Fibroblast of lung (primary cell): ENCODE measurements at places on chromosomes 5 and 9. TPM values are rescaled to one million over a fixed set of nuclear protein-coding genes. Genes with fewer than 3 reads are reported as not detected.

- H3K27ac ChIP-seq: no peak overlapping the region
- H3K36me3 ChIP-seq: no peaks in the 10 kb centered on the region
- no peak overlapping the region for H3K4me3 ChIP-seq
These were observed 283.6 kb upstream of the RPS23 start for GRCh38 chr5:82561797-82562196.

DNA sequence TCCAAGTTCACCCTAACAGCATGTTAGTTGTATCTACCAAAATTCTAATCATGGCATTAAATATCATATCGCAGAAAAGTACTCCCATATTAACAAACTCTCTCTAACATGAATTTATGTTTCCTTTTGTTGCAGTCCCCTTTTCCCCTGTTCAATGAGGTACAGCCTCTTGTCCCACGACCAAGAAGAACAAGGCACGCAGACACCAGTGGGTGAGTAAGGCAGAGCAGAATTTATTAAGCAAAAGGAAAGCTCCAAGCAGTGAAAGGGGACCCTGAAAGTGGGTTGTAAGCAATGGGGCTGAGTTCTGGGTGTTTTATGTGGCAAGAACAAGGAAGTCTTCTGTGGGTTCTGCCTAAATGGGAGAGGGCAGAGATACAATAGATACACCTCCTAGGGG is 183.5 kb downstream of the LURAP1L start:
- no peaks in the 10 kb centered on the region for H3K27me3 ChIP-seq
- DNase-seq: no peak
- no peaks in the 10 kb centered on the region for H3K4me1 ChIP-seq

- no peaks in the 10 kb centered on the region for H3K27me3 ChIP-seq
- no peaks in the 10 kb centered on the region for H3K36me3 ChIP-seq
- no peak overlapping the region for H3K4me3 ChIP-seq
- H3K27ac ChIP-seq: no peak overlapping the region
These were observed 168.8 kb downstream of the PDE4D start for GRCh38 chr5:59724482-59725391.

GRCh38 chr5:175714479-175715085 is 56.7 kb downstream of the HRH2 start:
- no peaks in the 10 kb centered on the region for H3K27me3 ChIP-seq
- no peaks in the 10 kb centered on the region for H3K36me3 ChIP-seq
- DNase-seq: no peak
- no peaks in the 10 kb centered on the region for H3K4me1 ChIP-seq
- H3K4me3 ChIP-seq: no peak overlapping the region
- no peak overlapping the region for H3K27ac ChIP-seq

- no peak overlapping the region for H3K4me3 ChIP-seq
- no peaks in the 10 kb centered on the region for H3K4me1 ChIP-seq
- no peak for DNase-seq
- no peak overlapping the region for H3K27ac ChIP-seq
These were observed 5.4 kb downstream of the GDA start for GRCh38 chr9:72154468-72155285.

DNA sequence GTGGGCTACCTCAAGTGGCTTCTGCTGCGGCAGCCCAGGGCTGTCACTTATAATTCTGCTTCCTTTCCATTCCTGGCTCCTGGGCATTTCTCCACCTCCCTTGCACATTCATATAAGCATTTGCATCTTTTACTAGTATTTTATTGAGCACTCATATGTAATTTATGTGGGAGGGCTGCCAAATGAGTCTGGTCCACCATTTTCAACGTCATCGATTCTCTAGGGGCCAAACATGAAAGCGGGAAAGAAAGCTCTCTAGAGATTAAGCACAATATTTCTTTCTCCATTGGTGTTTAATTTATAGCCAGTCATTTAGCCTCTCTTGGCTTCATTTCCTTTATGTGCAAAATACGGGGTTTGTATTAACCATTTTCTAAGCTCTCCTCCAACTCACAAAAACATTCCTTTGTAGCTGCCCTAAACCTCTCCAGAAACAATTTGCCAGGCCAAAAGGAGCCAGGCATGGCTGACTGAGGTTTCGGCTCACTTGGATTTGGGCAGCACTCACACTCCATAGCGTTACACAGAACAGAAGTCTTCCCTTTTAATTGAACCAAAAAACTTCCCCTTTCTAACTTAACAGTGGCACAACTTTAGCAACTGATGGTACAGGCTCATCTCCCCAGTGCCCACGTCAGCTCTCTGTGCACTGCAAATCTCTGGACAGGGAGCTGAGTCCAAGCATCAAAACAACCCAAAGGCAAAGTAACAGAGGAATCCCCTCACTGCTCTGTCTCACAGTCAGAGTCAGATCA is 183.5 kb downstream of the ROR2 start:
- H3K27ac ChIP-seq: no peak overlapping the region
- H3K4me1 ChIP-seq: peaks cover 7% of the 10 kb centered on the region
- H3K36me3 ChIP-seq: no peaks in the 10 kb centered on the region
- H3K27me3 ChIP-seq: no peaks in the 10 kb centered on the region

DNA sequence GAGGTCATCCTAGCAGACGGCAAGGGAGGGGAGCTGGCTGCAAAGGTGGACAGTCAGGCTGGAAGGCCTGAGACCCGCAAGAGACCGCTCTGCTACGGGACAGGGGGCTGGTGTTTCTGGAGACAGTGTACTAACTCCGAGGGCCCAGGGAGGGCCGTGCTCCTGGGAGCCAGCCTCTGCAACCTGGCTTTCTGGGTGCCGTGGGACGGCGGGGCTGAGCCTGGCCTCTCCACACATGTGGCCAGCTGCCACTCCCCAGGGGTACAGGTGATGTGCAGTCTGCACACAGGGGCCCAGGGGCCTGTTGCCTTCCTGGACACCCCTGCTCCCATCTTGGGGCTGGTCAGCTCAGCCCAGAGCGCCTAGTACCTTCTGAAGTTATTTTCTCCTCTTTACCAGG is 92.2 kb downstream of the MRPL36 start:
- H3K4me3 ChIP-seq: no peak overlapping the region
- peaks cover 6% of the 10 kb centered on the region for H3K27me3 ChIP-seq
- no peaks in the 10 kb centered on the region for H3K36me3 ChIP-seq
- no peak for DNase-seq
- H3K27ac ChIP-seq: no peak overlapping the region

- H3K36me3 ChIP-seq: no peaks in the 10 kb centered on the region
- H3K27me3 ChIP-seq: no peaks in the 10 kb centered on the region
- H3K4me1 ChIP-seq: no peaks in the 10 kb centered on the region
- no peak for DNase-seq
- no peak overlapping the region for H3K27ac ChIP-seq
These were observed 12.5 kb downstream of the C5orf46 start for GRCh38 chr5:147893820-147894219.

- no peak overlapping the region for H3K27ac ChIP-seq
- H3K27me3 ChIP-seq: no peaks in the 10 kb centered on the region
- H3K4me3 ChIP-seq: no peak overlapping the region
- DNase-seq: no peak
These were observed 41.1 kb upstream of the CAMK4 start for GRCh38 chr5:111183064-111183463.

DNA sequence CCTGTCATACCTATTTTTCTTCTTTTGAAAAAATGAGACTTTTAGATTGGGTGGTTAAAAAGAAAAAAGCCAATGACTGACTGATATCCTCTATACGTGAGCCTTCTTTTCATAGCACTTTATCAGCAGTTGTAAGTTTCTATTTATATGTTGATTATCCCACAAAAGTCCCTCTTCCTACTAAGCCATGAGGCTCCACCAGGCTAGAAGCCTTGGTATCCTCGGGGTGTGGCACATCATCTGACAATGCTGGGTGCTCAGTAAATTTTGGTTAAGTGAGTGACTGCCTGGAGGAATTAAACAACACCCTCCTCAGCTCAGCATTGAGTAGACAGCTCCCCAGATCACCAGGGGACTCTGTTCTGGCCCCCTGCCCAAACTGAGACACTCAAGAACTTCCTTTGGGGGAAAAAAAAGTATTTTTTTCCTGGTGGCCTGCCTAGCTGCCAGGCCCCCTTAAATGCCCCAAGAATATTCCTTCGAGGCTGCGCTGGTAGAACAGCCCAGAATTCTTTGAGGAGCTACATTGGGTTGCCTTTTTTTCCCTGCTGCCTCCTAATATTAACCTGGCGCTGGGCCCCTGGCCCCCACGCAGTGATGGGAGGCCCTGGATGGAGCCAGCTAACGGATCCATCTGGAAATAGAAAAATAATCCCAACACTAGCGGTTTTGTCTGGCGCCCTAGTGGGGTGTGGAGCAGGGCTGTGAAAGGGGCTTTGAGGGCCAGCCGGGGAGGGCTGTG is 23.4 kb upstream of the COL27A1 start:
- H3K4me3 ChIP-seq: no peak overlapping the region
- no peak overlapping the region for H3K27ac ChIP-seq
- no peaks in the 10 kb centered on the region for H3K4me1 ChIP-seq
- H3K36me3 ChIP-seq: no peaks in the 10 kb centered on the region
- peaks cover 32% of the 10 kb centered on the region for H3K27me3 ChIP-seq

DNA sequence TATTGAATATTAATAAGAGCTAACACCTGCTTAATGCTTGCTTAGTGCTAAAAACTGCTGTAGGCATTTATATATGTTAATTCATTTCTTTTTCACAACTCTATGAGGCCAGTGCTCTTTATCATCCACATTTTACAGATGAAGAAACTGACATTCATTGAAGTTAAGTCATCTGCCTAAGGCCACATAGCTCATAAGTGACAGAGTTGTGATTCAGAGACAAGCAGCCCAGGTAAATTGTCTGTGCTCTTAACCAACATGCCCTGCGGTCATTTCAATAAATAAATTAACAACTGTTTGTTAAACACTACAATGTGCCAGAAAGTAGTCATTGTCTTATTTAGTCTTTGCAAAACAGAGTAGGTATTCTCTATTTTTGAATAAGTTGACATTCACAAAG is 1354.4 kb upstream of the C9orf72 start:
- no peaks in the 10 kb centered on the region for H3K36me3 ChIP-seq
- H3K4me3 ChIP-seq: no peak overlapping the region
- no peaks in the 10 kb centered on the region for H3K4me1 ChIP-seq

- H3K27ac ChIP-seq: no peak overlapping the region
- H3K27me3 ChIP-seq: no peaks in the 10 kb centered on the region
- H3K36me3 ChIP-seq: no peaks in the 10 kb centered on the region
- no peak for DNase-seq
These were observed 220.0 kb downstream of the TSSK1B start for GRCh38 chr5:113214606-113215323.

GRCh38 chr9:1272488-1272887 is 222.3 kb downstream of the DMRT2 start:
- no peak overlapping the region for H3K4me3 ChIP-seq
- H3K27me3 ChIP-seq: no peaks in the 10 kb centered on the region
- H3K36me3 ChIP-seq: no peaks in the 10 kb centered on the region
- H3K4me1 ChIP-seq: no peaks in the 10 kb centered on the region

The ANKRD55 gene
- under 0.01 TPM in 1 of 2 replicates, not detected in the other for total RNA-seq

The C5orf58 gene
- total RNA-seq: not detected in 2 replicates

The LPAR1 gene
- total RNA-seq: 146 and 222 TPM in 2 replicates
